Panc1 (cell line): ENCODE measurements at places on chromosomes 5 and 9.

- DNase-seq, result no peak
These were observed 19.0 kb downstream of the TMC1 start for GRCh38 chr9:72540348-72540873.

DNA sequence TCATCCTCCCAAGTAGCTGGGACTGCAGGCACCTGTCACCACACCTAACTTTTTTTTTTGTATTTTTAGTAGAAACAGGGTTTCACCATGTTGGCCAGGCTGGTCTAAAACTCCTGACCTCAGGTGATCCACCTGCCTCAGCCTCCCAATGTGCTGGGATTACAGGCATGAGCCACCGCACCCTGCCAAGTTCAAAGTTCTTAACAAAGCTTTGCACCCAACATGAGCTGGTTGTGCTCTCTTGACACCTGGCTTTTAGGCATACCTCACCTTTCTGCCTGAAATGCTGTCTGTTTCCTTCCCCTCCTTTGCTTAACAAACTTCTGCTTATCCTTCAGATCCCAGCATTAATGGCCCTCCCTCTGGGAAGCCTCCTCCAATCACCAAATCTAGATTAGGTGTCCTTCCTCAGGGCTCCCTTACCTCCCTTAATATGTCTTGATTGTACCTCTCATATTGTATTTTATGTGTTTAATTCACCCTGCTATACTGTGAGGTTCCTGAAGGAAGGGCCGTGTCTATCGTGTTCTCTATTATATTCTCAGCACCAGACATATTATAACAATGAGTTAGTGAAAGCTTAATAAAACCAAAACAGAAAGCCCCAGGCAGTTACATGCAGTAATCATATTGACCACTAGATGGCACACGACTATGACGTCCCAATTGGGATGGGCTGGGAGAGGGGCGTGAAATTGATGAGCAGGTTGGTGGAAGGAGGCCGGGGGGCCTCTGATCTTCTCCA, 62.9 kb upstream of the PPARGC1B start:
- peak; percentile 13 for DNase-seq

DNA sequence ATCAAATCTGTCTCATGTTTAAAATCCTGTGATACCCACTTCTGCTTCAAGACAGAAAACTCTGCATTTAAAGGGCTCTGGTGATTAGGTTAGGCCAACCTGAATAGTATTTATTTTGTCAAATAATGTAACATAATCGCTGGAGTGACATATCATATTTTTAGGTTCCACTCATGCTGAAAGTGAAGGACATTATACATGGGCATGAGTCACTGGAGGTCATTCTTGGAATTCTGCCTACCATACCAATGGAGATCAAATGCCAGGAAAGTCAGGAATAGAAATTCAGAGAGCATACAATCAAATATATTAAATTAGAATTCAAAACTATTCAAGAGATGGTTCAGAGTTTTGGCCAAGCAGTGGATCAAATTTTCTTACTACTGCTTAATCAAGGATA, 97.1 kb upstream of the PRSS3 start:
- DNase-seq, result no peak

GRCh38 chr5:148816357-148816756, 10.1 kb upstream of the ADRB2 start:
- no peak for DNase-seq

GRCh38 chr5:131756942-131757341, 39.9 kb downstream of the FNIP1 start:
- no peak for DNase-seq

- DNase-seq, result no peak
These were observed 61.5 kb downstream of the RCL1 start for GRCh38 chr9:4854265-4854590.

- no peak for DNase-seq
These were observed 66.8 kb upstream of the IL17B start for GRCh38 chr5:149445739-149446369.

- DNase-seq, result no peak
These were observed 19.4 kb downstream of the SARDH start for GRCh38 chr9:133718563-133719315.

DNA sequence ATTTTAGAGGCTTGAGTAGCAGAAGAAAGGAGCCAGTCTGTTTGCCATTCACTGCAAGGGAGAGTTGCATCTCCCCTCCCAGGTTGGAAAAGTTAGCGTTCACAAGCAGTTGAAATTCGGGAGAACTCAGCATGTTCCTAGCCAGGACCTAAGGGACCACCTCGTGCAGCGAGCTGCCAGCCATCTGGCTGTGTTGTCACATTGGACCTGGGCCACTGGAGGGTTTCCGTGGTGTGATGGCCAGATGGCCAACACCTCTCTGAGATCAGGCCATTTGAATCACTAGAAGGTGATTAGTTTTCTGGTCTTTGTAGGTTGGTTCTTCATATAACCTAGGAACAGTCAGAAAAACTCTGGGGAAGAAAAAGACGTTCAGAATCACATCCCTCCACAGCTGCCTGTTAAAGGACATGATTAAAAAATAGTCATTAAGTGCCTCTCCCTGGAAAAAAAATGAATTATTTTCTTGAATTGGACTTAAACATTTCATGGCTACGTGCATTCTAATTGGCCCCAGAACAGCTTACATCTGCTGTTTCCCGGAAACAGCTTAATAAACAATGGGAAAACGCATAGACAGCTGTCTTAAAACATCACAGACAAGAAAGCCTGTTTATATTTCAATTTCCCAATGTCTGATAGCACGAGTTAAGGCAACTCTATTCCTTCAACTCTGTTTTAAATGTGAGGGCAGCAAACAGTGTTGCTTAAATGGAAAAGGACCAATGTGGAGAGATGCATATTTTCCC, 303.9 kb downstream of the TENT4A start:
- no peak for DNase-seq

GRCh38 chr5:142017832-142018427, 5.1 kb upstream of the GNPDA1 start:
- DNase-seq, result no peak

- no peak for DNase-seq
These were observed 8.7 kb downstream of the HINT1 start for GRCh38 chr5:131156385-131156784.

DNA sequence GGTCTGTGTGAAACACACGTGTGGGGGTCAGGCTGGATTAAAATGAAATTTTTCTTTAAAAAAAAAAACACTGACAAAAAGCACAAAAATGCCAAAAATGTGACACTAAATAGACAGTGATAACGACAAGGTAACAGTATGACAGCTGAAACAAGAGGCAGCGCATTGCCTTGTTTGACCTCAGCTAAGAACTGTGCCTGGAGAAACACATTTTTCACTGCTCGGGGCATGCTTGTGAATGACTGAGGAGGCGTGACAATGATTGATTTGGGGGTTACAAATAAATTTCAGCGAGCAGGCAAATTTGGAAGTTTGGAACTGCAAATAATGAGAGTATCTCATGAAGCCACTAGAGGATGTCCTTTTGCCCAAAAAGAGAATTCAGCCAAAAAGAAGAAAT, 44.2 kb upstream of the SPATA31C2 start:
- DNase-seq, result no peak

- no peak for DNase-seq
These were observed 3.7 kb upstream of the PAPPA start for GRCh38 chr9:116149844-116150243.

GRCh38 chr9:113590991-113591898, 127.7 kb downstream of the RGS3 start:
- DNase-seq, result no peak

- DNase-seq, result no peak
These were observed 102.2 kb upstream of the DAB2 start for GRCh38 chr5:39526914-39527477.

- no peak for DNase-seq
These were observed 4.1 kb upstream of the CEP120 start for GRCh38 chr5:123427281-123427680.

- DNase-seq, result no peak
These were observed 26.2 kb upstream of the SHC3 start for GRCh38 chr9:89204801-89205200.
